Natural killer cell (primary cell): ENCODE measurements at places on chromosomes 2 and 18. TPM values are rescaled to one million over a fixed set of nuclear protein-coding genes. Genes with fewer than 3 reads are reported as not detected.

IL36A gene
- total RNA-seq, result not detected

- H3K27ac ChIP-seq, result no peak overlapping the region
- H3K27me3 ChIP-seq, result no peaks in the 10 kb centered on the region
- H3K4me3 ChIP-seq, result no peak overlapping the region
- no peak for DNase-seq
- H3K4me1 ChIP-seq, result peaks cover 5% of the 10 kb centered on the region
- no peaks in the 10 kb centered on the region for H3K36me3 ChIP-seq
These were observed 16.3 kb downstream of the CABLES1 start for GRCh38 chr18:23151414-23152099.

TXNDC2 gene
- total RNA-seq, result not detected

DNA sequence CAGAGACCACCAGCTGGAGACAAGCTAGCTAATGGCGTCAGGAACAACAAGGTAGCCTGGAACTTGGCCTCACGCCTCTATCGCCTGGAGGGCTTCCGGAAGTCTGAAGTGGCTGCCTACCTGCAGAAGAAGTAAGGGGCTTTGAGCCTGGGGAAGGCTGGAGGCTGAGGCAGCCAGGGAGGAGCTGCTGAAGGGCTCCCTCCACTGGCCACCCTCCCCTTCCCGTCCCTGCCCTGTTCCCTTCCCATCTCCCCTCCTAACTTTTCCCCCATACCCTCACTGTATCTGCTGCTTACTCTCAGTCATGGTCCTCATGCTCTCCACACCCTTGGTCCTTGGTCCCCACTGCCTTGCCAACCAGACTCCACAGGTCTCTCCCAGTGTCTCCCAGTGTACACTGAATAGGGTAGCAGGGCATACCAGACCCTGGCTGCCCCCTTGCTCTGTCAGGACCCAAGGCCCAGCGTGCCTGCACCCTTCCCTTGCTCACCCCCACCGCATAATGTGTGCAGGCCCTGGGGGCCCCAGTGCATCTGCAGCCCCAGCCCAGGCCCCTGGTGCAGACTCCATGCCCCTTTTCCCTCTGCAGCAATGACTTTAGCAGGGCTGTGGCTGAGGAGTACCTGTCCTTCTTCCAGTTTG lies 18.8 kb downstream of the PSD4 start:
- no peak overlapping the region for H3K27ac ChIP-seq
- DNase-seq, result no peak
- H3K4me1 ChIP-seq, result peaks cover 14% of the 10 kb centered on the region
- peaks cover 76% of the 10 kb centered on the region for H3K36me3 ChIP-seq
- H3K4me3 ChIP-seq, result no peak overlapping the region
- H3K27me3 ChIP-seq, result no peaks in the 10 kb centered on the region

- peak overlapping the region; percentile 44 for H3K4me3 ChIP-seq
- H3K36me3 ChIP-seq, result no peaks in the 10 kb centered on the region
- H3K4me1 ChIP-seq, result peaks cover 12% of the 10 kb centered on the region
- peak; percentile 41 for DNase-seq
These were observed 47.5 kb upstream of the HNRNPA3 start for GRCh38 chr2:177165061-177165583.

LRATD1 gene
- total RNA-seq, result not detected

- no peaks in the 10 kb centered on the region for H3K27me3 ChIP-seq
- no peak overlapping the region for H3K27ac ChIP-seq
- DNase-seq, result no peak
- no peaks in the 10 kb centered on the region for H3K4me1 ChIP-seq
- H3K4me3 ChIP-seq, result no peak overlapping the region
- H3K36me3 ChIP-seq, result no peaks in the 10 kb centered on the region
These were observed 37.4 kb downstream of the EPAS1 start for GRCh38 chr2:46334389-46335271.

LDLRAD4 gene
- total RNA-seq, result 29.2 TPM

- no peaks in the 10 kb centered on the region for H3K36me3 ChIP-seq
- H3K4me1 ChIP-seq, result peaks cover 7% of the 10 kb centered on the region
- no peak overlapping the region for H3K27ac ChIP-seq
- no peaks in the 10 kb centered on the region for H3K27me3 ChIP-seq
- no peak overlapping the region for H3K4me3 ChIP-seq
These were observed 24.5 kb downstream of the LOXHD1 start for GRCh38 chr18:46632401-46633071.

GRCh38 chr2:208671284-208671683 lies 264.7 kb downstream of the PTH2R start:
- no peaks in the 10 kb centered on the region for H3K4me1 ChIP-seq
- no peaks in the 10 kb centered on the region for H3K27me3 ChIP-seq
- H3K4me3 ChIP-seq, result no peak overlapping the region
- H3K27ac ChIP-seq, result no peak overlapping the region

DNA sequence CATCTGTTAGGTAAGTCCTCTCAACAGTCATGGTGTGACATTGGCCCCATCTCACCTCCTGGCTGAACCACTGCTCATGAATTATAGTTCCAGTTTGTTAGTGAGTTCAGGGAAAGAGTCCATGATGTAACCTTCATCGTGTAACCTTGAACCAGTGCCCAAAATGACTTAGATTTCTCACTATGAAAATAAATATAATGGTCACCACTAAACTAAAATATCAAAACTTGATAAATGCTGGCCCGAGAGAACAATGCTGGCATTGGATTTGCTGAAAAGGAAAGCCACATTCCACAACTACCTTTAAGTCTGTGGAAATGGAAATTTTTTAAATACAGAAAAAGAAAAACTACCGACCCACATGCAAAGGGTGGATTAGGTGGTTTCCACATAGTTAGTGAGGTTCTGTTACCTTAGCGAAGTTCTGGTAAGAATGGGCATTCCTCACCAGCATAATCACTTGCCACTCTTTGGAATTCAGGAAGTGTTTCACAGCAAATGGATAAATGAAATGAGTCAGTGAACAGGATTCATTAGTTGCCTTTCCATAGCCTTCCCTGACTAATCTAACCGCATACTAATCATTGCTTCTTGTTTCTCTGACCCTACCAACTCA lies 133.9 kb upstream of the CTAGE1 start:
- peaks cover 3% of the 10 kb centered on the region for H3K27me3 ChIP-seq
- H3K4me3 ChIP-seq, result no peak overlapping the region
- no peak for DNase-seq

DNA sequence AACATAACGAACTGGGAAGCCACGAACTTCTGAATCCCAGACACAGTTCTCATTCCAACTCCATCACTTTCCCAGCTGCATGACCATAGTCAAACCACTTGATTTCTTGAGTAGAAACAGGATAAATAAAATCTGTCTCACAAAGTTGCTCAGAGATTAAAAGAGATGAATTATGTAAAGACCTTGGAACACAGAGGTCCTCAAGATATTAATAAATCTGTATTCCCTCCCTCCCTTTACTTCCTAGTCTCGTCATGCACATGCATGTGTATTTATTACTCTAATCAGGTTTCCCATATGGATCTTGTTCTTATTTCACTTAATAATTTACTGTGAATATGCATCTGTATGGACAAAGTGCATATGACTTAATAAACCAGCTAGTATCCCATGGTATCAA lies 21.1 kb upstream of the CSRNP3 start:
- no peak for DNase-seq
- no peak overlapping the region for H3K27ac ChIP-seq
- no peak overlapping the region for H3K4me3 ChIP-seq
- H3K27me3 ChIP-seq, result no peaks in the 10 kb centered on the region
- H3K36me3 ChIP-seq, result no peaks in the 10 kb centered on the region

GRCh38 chr2:57181315-57182038 lies 865.1 kb upstream of the VRK2 start:
- no peaks in the 10 kb centered on the region for H3K27me3 ChIP-seq
- H3K36me3 ChIP-seq, result no peaks in the 10 kb centered on the region
- DNase-seq, result no peak
- H3K4me1 ChIP-seq, result no peaks in the 10 kb centered on the region
- H3K27ac ChIP-seq, result no peak overlapping the region
- no peak overlapping the region for H3K4me3 ChIP-seq

- H3K27ac ChIP-seq, result no peak overlapping the region
- H3K27me3 ChIP-seq, result no peaks in the 10 kb centered on the region
- no peak for DNase-seq
These were observed 37.1 kb downstream of the EXOC6B start for GRCh38 chr2:72788756-72789155.

GRCh38 chr18:55998071-55998522 lies 410.1 kb upstream of the TCF4 start:
- no peak for DNase-seq
- H3K27me3 ChIP-seq, result no peaks in the 10 kb centered on the region
- no peaks in the 10 kb centered on the region for H3K4me1 ChIP-seq
- H3K4me3 ChIP-seq, result no peak overlapping the region
- H3K36me3 ChIP-seq, result no peaks in the 10 kb centered on the region

PPP1R1C gene
- total RNA-seq, result not detected

DNA sequence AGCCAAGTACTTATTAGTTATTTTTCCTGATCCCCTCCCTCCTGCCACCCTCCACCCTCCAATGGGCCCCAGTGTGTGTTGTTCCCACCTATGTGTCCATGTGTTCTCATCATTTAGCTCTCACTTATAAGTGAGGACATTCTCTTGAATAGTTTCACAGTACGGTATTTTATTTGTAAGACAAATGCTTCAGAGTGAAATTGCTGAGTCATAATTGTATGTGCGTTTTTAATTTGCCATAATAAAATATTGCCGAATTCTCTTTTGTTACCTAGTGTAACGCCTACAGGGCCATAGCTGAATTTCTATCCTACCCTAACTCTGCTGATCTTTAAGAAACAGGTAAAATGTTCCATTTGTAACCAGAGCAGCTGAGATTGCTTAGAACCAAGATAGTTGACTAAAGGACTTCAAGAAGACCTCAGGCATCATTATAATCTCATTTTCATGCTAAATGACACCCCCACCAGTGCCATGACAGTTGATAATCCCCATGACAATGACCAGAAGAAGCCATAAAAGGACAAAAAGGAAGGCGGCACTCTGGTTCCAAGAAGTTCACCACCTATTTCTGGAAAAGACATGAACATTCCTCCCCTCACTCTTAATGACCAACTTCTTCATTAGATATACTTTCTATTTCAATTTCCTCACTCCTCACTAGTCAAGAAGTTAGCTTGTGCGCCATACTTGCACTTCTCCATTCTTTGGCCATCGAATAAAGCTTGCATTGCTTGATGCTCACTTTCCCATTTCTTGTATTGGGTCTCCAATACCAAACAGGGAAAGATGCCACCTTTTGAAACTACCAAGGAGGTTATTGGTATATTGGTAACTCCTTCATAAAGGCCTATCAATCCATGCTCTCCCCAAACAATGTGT lies 18.4 kb downstream of the SCN9A start:
- no peaks in the 10 kb centered on the region for H3K27me3 ChIP-seq
- no peaks in the 10 kb centered on the region for H3K4me1 ChIP-seq
- no peak for DNase-seq
- H3K36me3 ChIP-seq, result no peaks in the 10 kb centered on the region
- H3K4me3 ChIP-seq, result no peak overlapping the region

GRCh38 chr2:124804014-124804940 lies 779.2 kb downstream of the CNTNAP5 start:
- no peak overlapping the region for H3K4me3 ChIP-seq
- no peaks in the 10 kb centered on the region for H3K27me3 ChIP-seq
- no peak overlapping the region for H3K27ac ChIP-seq

VWC2L gene
- total RNA-seq, result not detected

TSPYL6 gene
- not detected for total RNA-seq
